RPMI7951 (cell line): ENCODE measurements at places on chromosomes 1 and 21. TPM values are rescaled to one million over a fixed set of nuclear protein-coding genes. Genes with fewer than 3 reads are reported as not detected.

DNA sequence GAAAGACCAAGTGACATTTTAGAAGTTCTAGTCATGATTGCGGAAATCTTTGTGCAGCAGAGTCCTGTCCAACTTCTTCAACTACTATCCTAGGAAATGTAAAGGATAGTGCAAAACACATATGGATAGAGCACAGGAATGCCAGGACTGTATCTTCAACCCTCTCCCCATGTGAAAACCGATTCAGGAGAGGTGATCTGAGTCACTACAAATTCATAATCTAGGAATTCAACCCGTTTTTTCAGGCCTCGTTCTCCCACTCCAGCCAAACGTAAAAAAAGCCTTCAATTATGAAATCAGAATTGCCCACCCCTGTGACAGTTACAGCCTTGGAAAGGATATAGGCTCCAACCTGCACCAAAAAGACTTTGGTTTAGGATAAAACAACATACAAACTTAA lies 52.9 kb upstream of the RGS1 start:
- no peak for DNase-seq

- DNase-seq, result no peak
These were observed 52.1 kb upstream of the BACE2 start for GRCh38 chr21:41115851-41116250.

DNA sequence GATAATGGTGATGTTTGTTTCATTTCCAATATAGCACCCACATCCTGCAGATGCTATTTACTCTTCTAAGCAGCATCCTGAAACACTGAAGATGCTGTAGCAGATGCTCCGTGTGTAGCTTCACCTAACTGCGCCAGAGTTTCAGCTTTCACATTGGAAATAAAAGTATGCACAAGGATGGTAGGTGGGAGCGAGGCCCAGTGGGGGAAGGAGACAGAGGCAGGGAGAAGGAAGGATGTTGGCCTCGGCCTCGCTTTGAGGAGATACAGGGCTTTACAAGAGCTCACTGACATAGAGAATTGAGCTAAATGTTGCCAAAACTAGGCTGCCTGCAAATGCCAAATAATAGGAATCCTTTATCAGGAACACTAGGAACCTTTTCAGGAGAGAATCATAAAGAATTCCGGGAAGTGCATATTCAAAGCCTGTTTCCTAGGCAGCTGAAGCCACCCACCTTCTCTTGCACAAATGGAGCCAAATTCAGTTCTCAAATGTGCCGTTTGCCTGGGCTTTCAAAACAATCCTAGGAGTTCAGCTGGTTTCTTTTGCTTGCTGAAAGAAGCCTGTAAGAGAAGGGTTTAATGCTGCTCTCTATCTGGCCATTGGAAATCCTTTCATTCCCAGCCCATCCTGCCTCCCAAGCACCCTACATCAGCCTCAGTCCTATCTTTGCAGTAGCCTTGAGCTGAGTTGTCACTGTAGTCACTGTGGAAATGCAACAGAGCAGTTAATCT lies 135.4 kb upstream of the ATP1B1 start:
- DNase-seq, result no peak

The BRINP2 gene
- total RNA-seq, result under 0.01 TPM in 1 of 2 replicates, not detected in the other

GRCh38 chr21:39317134-39318090 lies 4.0 kb upstream of the BRWD1 start:
- peak; percentile 71 for DNase-seq

The SLC2A5 gene
- 4.3 and 6.9 TPM in 2 replicates for total RNA-seq

- no peak for DNase-seq
These were observed 440 bp upstream of the LENEP start for GRCh38 chr1:154992721-154993571.

- DNase-seq, result peak; percentile 28
These were observed 5.9 kb upstream of the FNDC5 start for GRCh38 chr1:32876341-32877210.

The OR2G6 gene
- not detected in 2 replicates for total RNA-seq

- DNase-seq, result no peak
These were observed 1.6 kb downstream of the COLGALT2 start for GRCh38 chr1:184035719-184036516.

DNA sequence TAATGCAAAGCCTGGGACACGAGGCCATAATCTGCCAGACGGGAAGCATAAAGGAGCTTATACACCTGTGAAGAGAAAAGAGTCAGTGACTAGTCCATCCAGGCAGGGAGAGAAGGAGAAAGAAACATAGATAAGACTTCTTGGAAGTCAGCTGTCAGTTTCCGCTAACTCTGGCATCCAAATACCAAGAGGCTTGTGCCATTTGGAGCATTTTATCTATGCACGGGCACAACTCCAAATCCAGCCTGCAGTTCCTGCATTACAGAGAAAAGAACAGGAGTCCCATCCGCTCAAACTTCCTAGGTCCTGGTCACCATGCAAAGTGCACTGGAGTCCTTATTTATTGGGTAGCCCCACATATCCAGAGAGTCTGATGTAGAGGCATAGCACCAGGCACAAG lies 27.9 kb downstream of the SEC16B start:
- DNase-seq, result no peak

DNA sequence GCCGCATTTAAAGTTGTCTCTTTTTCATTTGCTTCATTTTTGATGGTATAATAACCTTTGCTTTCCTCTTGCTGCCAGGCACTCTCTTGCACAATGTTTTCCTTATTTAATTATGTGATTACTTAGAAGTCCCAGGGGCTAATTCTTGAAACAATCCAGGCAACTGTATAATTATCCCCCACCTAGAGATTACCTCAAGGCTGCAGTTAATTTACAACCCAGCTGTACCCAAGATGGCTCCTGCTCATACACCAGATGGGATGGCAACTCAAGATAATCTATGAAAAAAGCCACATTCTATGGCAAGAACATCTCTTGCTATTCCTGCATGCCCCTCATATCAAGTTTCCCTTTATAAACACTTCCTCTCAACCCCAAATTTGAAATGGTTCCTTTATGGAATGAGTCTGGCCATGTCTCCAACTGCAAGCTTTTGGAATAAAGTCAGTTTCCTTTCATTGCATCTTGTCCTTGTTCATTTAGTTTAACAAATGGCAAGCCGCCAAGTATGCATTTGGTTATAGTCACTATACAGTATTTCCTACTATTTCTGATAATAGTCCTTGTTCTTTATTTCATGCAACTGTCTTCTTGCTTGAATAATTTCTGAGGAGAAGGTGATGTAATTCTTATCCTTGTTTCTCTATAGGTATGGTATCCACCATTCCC lies 1042.6 kb downstream of the PLA2G4A start:
- no peak for DNase-seq

The HES4 gene
- total RNA-seq, result 0.39 and 0.48 TPM in 2 replicates

The KCNH1 gene
- total RNA-seq, result 1.3 and 1.6 TPM in 2 replicates

GRCh38 chr1:183821889-183822611 lies 17.1 kb downstream of the RGL1 start:
- DNase-seq, result peak; percentile 35

The ROR1 gene
- total RNA-seq, result 9.0 and 10.5 TPM in 2 replicates

DNA sequence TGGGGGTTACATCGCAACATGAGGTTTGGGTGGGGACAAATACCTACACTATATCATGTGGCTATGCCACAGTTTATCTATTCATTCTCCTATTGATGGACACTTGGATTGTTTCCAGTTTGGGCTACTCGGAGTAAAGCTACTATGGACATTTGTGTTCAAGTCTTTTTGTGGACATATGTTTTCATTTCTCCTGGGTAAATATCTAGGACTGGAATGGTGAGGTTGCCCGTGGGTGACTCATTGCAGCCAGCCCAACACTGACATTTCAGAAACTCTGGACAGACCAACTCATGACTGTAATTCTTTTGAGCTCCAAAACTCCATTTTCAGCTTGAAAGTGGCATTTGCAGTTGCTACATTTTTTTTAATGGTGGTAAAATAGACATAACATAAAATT lies 82.7 kb downstream of the KAZN start:
- DNase-seq, result peak; percentile 3

- no peak for DNase-seq
These were observed 266.2 kb downstream of the RGS7 start for GRCh38 chr1:241090798-241091197.

DNA sequence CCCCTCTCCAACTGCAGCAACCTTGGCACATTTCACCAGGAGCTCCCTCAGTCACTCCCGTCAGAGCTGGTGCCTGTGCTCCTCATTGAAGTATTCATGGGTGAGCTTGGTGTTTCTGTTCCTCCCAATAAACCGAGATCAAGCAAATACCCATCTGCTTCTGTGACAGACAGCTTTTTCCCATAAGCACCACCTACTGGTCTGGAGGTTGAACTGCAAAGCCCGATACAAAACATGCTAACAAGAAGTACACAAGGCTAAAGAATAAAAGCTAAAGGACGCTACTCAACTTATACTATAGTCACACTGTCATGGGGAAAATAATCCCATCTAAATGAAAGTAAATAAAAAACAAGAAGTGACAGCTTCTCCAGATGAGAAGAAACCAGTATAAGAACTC lies 111.9 kb upstream of the C21orf91 start:
- peak; percentile 5 for DNase-seq
